ENCODE measurements at places on chromosomes 2 and 18.

DNA sequence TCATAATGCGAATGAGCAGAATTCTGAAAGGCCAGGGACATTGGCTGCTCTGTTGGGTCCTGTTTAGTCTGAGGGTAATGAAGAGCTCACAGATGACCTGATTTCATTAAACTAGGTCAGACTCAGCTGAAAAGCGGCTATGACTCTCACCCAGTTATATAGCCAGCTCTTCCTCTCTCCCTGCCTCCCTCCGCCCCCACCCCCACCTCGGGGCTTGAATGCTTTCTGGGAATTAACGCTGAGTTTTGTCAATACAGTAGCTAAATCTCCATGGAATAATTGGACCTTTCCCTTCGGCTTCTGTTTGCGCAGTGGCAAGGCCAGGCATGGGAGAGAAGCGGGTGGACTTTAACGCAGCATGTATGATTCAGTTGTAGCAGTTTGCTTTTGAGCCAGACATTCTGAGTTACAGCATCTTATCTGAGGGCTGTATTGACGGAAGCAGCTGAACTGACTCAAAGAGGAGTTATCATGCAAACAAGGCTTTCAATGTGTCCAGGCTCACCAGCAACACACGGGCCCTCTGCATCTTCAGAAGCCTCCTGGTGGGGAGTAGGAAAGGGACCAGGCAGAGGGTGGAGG lies 110.6 kb downstream of the MYCN start:
- DNase-seq = no peak

DNA sequence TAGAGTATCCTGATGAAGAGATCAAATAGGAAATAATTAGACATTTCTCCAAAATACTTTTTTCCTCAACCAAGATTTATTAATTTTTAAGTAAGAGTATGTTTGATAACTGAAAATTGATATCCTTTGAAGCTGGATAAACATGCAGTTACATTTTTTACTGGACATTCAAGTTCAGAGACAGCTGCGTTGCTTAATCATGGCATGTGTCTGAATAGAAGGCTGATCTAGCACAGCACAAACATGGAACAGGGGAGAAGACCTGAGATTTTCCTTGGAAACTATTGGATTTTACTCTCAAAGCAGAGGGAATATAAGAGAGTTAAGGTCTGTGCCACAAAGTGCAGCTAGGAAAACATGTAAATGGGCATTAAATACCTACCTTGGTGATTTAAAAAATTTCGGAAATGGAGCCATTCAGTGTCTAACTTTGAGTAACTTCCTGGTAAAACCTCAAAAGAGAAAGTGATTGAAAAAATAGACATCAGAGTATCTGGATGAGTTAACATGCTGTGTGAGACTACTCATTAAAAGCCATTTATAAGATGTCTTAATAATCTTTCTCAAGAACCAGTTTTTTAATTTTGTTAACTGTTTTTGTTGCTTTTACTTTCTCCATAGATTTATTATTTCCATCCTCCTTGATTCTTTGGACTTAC lies 31.8 kb downstream of the CRIM1 start:
- DNase-seq = no peak

DNA sequence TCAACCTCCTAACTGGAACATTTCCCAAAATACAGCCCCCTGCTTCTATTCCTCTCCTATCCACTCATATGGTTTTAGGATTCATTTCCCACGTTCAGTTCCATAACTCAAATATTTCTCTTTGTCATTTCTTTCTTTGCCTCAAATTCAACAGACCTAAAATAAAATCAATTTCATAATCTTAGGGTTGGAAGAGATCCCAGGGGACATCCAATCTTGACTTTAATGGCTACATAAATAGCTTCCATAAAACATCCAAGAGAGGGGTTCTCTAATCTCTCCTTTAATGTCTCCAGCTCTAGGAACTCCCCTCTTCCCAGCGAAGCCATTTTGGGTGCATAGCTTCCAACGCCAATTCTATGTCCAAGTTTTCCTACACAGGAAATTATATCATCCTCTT lies 33.8 kb downstream of the RBKS start:
- no peak for DNase-seq

- no peak for DNase-seq
Measured at GRCh38 chr2:174026122-174026845, 61.1 kb upstream of the SP3 start.

GRCh38 chr2:57906152-57906732 lies 140.4 kb upstream of the VRK2 start:
- DNase-seq = no peak

GRCh38 chr2:9753276-9753600 lies 90.0 kb upstream of the TAF1B start:
- DNase-seq = peak; percentile 82

DNA sequence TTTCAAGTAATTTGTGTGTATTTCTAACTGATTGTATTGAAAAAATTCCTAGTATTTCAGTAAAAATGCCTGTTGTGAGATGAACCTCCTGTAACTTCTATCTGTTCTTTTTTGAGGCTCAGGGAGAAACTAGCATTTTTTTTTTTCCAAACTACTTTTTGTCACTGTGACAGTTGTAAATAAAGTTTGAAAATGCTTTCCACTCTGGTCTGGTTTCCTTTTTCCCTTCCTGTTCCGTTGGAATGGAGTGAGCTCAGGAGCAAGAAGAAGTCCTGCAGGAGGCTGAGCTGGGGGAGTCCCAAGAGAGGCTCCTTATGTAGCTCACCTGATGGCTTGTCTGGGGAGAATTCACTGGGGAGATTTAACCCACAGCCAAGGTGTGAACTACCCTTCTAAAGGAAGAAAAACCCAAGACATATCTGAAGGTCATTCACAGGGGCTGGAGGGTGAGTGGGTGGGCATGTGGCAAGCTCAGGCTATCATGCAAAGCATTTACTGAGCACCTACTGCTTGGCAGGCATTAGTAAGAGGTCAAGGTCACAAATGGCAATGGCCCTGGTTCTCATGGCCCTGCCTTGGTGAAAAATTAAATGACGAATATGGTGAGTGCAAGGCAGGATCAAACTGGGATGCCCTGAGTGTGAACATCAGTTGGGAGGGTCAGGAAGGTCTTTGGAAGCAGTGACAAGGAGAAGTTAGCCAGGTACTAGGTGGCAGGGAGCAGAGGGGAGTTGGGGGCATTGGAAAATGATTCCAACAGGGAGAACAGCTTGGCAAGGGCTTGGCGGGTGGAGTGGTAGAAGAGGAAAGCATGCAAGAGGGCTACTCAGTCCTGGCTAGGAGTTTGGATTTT lies 28.7 kb downstream of the LBH start:
- no peak for DNase-seq

- peak; percentile 75 for DNase-seq
Measured at GRCh38 chr18:48996901-48997463, 46.2 kb upstream of the SMAD7 start.

GRCh38 chr18:26017929-26018328 lies 72.5 kb downstream of the SS18 start:
- DNase-seq = no peak

DNA sequence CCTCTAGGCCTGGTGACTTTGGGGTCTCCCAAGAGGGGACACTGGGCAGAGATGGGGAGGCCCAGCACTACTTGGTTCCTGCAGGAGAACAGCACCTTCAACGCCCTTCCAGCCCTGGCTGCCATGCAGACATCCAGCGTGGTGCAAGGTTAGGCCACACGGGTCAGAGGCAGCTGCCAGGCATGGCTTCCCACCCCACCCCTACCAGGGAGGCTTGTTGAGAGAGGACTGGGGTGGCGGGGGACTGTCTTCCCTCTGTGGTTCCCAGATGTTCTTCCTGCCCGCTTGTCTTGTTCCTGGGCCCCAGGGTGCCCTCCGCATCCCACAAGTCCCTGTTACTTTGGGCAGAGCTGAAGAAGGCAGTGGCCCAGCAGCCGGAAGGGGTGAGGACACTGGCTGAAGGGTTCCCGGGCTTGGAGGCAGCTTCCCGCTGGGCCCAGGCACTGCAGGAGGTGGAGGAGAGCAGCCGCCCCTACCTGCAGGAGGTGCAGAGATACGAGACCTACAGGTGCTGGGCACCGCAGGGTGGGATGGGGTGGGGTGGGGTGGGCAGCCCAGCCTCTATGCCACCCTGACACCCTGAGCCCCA lies 4.5 kb downstream of the PROM2 start:
- DNase-seq = no peak

Data from kidney epithelial cell (primary cell).